NCI-H1105 treated with DMSO at 0.1 percent for 48 hours (cell line): ENCODE measurements at places on chromosomes 2 and 18.
A peak's percentile ranks its signal among the peaks of the same experiment; 100 is the strongest.

DNA sequence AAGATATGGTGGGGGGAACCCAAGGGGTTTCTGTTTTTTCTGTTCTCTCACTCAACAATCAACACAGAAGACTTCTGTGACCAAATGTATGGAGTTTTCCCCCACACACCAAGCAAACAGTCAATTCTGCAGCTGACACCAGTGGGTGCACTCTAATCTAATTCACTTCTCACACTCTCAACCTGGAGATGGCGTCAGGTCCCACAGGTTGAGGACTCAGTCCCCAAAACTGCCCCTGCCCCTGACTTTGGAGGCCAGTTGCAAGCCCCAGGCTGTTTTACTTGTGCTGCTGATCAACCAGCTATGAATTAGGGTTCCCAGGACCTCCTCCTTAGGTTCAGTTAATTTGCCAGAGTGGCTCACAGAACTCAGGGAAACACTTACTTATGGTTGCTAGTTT lies 6.2 kb downstream of the RNU2-63P start:
- no peak for DNase-seq

DNA sequence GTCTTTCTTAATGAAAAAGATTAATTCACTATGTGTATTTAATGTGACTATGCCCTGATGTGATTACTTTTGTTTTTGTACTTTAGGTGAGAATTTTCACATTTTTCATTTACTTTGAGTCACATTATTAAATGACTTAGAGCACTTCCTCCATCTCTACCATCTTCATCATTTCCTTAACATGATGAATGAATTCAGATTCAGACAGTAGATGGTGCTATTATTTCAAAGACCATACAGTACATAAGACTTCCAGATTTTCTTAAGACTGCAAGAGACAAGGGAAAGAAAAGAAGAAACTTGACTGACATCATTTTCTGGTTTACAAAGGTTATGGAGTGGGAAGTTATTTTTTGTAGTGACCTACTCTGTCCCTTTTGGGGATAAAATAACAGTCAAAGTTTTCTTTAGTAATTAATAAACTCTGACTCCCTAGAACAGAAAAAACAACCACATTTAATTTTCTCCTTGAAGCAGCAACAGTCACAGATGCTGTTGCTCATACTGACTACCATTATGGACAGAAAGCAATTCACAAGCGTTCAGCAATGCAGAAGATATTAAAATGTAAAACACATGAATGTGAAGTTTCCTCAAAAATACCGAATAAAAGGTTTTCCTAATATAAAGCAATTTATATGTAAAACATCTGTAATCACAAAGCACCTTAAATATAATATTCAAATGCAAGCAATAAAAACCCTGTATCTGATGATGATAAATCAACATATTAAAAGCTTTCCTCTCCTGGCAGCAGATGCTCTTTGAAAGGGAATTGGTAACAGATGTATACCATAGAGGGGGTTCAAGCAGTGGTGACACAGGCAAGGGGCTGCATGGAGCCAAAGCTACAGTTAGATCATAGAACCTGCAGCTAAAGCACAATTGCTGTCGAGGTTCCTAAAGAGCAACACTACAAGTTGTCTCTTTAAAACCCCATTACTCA lies 1010.9 kb upstream of the NXPH2 start:
- peak; percentile 17 for DNase-seq

- no peak for DNase-seq
Observed at GRCh38 chr2:236731767-236732580, 162.3 kb downstream of the ACKR3 start.

DNA sequence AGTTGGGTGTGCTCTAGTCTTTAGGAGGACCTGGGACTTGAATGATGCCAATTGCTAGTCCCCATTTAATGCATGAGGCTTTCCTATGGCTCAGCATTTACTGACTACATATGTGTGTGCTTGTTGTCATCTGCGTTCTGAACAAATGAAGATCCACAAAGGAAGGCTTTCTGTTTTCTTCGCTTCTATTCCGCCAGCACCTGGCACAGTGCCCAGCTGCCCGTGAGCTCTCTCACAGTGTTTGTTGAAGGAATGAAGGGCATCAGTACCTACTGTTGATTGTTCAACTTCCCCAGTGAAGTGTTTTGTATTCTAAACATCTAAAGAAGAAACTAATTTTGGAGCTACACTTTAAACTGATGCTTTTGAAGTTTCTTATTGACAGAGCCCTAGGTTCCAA lies 122.4 kb upstream of the LINC00305 start:
- peak; percentile 82 for DNase-seq

DNA sequence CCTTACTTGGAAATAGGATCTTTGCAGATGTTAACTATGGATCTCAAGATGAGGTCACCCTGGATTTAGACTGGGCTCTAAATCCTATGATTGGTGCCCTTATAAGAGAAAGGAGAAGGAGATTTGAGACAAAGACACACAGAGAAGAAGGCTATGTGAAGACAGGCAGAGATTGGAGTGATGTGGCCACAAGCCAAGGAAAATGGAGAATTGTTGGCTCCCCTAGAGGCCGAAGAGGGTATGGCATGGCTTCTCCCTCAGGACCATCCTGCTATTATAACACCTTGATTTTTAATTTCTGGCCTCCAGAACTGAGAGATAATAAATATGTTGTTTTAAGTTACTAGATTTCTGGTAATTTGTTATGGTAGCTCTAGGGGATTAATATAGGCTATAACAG lies 7.6 kb downstream of the CYBRD1 start:
- no peak for DNase-seq

GRCh38 chr18:79789901-79790890 lies 7.5 kb upstream of the KCNG2 start:
- peak; percentile 58 for DNase-seq

DNA sequence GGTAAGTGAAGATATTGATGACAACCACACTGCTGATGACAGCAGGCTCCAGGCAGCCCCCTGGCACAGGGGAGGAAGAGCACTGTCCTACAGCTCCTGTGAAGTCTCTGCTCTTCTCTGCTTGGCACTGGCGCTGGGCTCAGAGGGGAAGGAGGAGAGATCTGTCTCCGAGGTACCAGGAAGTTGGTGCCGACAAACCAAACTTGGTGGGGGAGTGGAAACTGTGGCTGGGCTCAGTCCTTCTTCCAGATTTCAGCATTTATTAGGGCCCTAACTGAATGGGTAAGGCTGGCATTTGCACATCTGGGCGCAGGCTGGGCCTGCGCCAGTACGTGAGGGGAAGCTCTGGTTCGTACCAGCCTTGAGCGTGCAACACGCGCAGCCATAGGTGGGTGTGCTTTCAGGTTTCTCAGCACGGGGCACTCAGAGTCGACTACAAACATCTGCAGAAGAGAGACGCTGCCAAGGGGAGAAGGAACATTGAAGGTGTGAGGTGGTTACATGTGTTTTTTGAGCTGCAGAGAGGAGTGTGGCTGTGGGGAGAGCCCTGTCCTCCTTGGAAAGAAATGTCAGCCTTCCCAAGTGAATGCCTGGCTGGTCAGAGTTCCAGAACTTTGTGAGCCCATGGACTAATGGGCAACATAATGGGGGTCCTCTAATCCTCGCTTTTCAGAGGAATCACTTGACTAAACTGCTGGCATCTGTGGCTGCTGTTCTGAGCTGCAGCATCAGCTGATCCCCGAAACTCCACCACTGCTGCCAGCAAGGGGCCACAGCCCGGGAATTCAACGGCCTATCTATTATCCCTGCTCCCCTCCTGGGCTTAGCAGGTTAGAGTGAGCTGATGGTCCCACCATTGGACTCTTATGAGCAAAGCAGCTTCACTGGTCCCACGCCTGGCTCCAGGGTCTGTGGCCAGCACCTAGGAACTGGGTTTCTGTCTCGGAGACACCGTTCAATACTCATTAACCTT lies 55.2 kb upstream of the SEMA4C start:
- DNase-seq, result no peak

- peak; percentile 52 for DNase-seq
Observed at GRCh38 chr2:182186132-182186735, 200.6 kb downstream of the PPP1R1C start.

GRCh38 chr18:48312066-48312465 lies 97.1 kb downstream of the ZBTB7C start:
- no peak for DNase-seq

DNA sequence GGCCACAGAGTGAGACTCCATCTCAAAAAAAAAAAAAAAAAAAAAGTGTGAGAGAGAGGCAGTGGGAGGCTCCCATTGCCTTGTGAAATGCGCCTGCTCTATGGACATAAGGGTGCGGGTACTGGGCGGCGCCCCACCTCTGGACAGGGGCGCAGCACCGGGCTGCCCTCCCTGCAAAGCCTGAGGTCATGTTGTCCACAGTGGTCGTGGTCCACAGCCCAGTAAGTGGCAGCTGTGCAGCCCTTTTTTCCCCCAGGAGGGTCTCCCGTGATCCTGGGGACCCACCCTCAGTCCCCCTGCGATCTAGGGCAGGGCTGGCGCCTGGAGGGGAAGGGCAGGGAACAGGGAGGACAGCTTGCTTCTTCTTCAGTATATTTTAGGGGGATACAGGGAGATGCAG lies 37.8 kb downstream of the LPIN1 start:
- no peak for DNase-seq

DNA sequence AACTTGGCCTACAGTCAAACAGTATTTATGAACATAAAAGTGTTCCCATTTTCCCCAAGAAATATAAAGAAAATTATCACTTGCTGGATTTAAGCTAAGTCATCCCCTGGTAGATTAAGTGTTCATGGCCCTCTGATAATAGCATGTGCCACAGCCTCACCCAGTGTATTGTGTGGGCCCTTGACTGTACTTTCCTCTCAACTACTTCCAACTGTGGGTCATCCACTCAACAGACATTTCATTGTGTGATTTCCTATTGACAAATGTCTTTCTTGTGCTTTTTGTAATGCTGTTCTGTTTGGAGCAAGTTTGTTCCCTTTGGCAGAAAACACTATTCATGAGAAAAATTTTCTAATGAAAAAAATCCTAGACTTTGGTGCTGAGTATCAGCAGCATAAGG lies 48.4 kb upstream of the TMEM17 start:
- no peak for DNase-seq

GRCh38 chr2:96529376-96530143 lies 7.0 kb upstream of the ARID5A start:
- no peak for DNase-seq

GRCh38 chr2:11071211-11071610 lies 84.1 kb upstream of the SLC66A3 start:
- no peak for DNase-seq

DNA sequence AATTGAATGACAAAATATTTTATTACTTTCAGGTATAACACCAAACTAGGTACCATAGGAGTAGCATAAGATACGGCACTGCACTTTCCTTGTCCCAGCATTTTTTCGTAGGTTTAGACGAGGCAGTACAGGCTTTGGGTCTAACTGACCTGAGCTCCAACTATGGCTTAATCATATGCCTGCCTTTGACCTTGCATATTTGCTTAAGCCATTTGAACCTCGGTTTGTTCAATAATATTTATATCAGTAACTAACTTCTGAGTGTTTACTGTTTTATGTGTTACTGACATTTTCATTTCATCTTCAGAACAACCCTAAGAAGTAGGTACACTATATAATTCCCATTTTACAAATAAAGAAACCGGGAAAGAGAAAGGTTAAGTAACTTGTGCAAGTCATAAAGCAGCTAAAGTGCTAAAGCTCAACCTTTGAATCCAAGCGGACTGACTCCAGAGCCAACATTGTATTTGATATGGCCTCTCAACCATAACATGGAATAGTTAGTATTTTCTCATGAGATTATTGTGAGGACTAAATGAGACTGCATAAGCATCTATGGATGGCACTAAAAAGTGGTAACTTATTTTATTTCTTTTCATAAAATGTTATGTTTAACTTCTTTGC lies 104.0 kb downstream of the R3HDM1 start:
- no peak for DNase-seq

DNA sequence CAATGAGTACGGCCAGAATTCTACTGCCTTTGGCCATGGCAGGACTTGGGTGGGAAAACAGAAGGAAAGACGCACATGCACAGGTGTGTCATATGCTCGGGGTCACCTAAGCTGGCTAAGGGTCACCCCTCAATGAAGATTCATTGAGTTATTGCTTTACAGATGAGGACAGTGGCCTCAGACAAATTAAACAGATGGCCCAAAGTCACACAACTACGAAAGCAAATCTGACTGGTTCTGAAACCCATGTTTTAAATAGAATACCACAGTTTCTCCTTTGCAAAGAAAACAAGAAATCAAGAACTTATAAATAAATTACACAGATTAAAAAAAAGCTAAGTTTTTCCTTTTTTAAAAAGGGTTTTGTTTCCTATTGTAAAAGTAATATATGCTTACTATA lies 70.5 kb downstream of the ID2 start:
- DNase-seq, result no peak

- DNase-seq, result peak; percentile 13
Observed at GRCh38 chr2:163370169-163370886, 365.5 kb downstream of the FIGN start.

DNA sequence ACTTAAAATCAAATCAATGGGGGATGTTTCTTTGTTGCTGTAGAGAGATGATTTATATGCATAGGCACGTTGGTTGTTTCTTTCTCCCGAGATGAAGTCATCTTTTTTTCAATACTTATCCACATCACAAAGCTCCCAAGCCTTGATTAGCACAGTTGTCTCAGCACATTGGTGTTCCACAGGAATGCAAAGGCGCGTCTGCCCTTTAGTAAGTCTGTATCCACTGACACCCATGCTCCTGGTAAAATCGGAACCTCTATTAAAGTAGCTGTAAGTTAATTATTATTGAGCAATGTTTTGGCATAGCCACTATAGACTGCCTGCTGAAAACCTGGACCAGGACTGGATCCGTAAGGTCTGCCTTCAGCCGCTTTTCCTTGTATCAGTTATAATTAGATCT lies 77.6 kb upstream of the RBM44 start:
- no peak for DNase-seq

GRCh38 chr18:32919799-32920198 lies 147.0 kb upstream of the KLHL14 start:
- DNase-seq, result peak; percentile 42

GRCh38 chr2:88221365-88221942 lies 51.3 kb downstream of the THNSL2 start:
- no peak for DNase-seq

GRCh38 chr2:219249203-219249980 lies 3.7 kb upstream of the TUBA4B start:
- peak; percentile 26 for DNase-seq

DNA sequence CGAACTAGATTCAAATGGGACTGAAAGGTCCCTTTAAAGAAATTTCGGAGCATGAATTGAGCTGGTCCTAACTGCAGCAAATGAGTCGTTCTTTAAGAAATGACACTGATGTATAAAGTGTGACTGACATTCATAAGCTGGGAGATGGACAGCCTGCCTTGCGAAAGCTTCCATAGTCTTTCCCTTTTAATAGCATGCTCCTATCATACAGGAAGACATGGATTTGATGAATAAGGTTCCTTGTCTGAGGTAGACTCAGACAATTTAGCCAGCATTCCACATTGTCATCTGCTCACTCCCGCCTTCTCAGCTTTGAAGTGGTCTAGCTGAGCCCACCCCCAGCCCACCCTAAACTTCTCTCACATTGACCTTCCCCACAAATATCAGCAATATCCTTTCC lies 264.9 kb downstream of the TSN start:
- no peak for DNase-seq

- peak; percentile 19 for DNase-seq
Observed at GRCh38 chr2:240913810-240914644, 7.9 kb downstream of the CROCC2 start.
